ENCODE measurements at places on chromosomes 16 and 17.
A peak's percentile ranks its signal among the peaks of the same experiment; 100 is the strongest.

- DNase-seq, result peak; percentile 65
These were observed 10.2 kb upstream of the EEF2K start for GRCh38 chr16:22195695-22196558.

DNA sequence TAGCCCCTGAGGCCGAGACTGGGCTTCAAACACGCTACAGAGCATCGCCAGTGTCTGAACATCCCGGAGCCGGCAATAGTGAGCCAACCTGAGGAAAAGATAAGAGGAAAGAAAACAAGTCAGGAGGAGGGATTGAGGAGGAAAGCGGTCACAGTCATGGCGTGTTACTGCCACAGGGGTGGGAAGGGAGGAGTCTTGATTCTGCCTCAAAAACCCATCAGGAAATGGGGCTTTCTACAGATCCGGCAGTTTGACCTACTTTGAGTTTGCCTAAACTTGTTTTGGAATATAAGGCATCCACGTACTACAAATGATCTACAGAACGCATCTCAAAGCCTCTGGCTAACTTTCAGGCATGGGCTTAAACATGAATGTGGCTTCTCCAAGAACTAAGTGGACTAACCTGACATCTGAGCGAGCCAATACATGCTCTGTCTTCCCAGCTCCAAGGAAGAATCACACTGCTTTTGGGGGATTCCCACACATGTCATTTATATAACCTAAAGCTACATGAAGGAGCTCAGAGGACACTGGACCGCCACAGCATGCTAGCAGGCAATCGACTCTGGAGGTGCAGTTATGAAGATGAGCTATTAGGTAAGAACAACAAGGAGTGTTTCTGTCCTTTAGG lies 96.6 kb downstream of the WDR59 start:
- no peak for DNase-seq

DNA sequence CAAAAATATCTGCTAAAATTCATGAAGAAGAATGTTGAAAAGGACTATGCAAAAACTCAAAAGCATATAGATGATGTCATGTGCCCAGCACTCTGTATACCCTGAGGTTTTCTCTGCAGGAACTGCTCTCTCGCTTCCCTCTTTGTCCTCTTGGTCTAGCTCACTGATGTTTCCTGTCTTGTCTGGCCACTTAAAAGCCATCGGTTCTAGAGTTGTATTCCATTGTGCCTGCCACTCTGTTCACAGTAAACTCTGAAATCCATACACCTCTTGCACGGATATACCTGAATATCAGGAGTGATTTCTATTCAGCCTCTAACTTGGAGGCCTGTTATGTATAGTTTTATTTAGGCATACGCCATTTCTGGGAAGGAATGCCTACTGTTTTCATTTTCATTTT lies 101.0 kb upstream of the CNTNAP4 start:
- no peak for DNase-seq

GRCh38 chr16:20995711-20996110 lies 95.1 kb downstream of the LYRM1 start:
- DNase-seq, result no peak

GRCh38 chr16:74107795-74108610 lies 188.6 kb upstream of the PSMD7 start:
- no peak for DNase-seq

GRCh38 chr17:73956595-73957465 lies 246.6 kb upstream of the RPL38 start:
- DNase-seq, result no peak

DNA sequence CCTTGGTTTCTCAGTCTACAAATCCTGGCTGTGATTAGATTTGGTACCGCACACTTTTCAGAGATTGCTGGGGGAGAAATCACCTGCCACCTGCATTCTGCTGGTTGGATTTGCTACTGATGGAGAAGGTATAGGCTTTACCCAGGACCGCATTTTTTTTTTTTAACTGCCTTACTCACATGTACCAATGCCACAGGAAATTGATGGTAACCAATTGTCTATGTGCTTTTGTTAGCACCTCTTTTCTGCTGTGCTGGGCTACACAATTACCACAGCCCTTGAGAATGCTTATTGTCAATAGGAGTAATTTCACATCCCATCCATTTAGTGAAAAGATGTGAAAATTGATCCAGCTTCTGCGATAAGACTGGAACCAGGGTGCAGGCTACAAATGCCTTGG lies 74.4 kb upstream of the TANC2 start:
- no peak for DNase-seq

GRCh38 chr17:10757067-10757466 lies 27.2 kb upstream of the TMEM220 start:
- DNase-seq, result no peak

GRCh38 chr17:58192612-58193011 lies at the start of gene EPX:
Gene EPX, plus strand, starts transcription at chr17:58192726. Its CDS starts 121 bp downstream, at chr17:58192847.
- DNase-seq, result no peak

- no peak for DNase-seq
These were observed 117.6 kb upstream of the CACNG3 start for GRCh38 chr16:24138575-24138974.

DNA sequence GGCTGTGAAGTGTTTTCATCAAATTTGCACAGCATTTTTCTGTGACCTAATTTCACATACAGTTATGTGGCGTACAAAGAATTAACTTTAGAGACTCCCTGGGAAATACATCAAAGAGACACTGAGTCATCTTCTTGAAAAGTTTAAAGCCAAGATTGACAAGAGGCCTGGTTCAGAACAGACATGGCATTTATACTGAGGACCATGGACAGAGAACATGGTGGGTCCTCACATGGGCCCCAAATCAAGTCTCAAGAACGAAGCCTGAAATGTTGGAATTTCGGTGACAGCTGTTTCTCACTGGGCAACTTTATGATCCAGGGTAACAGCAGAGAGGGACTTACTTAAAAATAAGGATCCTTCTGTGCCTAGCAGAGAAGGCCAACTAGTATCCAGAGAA lies 311.5 kb upstream of the KCNJ16 start:
- no peak for DNase-seq

GRCh38 chr17:67449845-67450755 lies 73.0 kb downstream of the PITPNC1 start:
- DNase-seq, result no peak

- DNase-seq, result no peak
These were observed 22.6 kb downstream of the GJD3 start for GRCh38 chr17:40341808-40342503.

DNA sequence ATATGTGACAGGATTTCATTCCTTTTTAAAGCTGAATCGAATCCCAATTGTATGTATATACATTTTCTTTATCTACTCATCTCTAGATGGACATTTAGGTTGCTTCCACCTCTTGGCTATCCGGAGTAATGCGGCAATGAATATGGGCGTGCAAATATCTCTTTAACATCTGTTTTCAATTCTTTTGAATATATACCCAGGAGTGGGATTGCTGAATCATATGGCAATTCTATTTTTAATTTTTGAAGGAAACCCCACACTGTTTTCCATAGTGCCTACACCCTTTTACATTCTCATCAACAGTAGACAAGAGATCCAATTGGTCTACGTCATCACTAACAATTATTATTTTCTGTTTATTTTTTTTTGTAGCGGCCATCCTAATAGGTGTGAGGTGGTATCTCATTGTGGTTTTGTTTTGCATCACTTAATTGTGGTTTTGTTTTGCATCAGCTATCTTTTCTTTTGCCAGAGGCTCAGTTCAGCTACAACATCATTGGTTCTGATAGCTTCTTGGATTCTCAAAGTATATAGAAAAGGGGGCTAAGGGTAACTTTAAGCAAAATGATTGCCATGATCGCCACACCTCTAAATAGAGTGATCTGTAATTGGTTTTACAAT lies 25.6 kb upstream of the MAP2K6 start:
- no peak for DNase-seq

GRCh38 chr17:49028271-49028670 lies 31.1 kb downstream of the IGF2BP1 start:
- DNase-seq, result no peak

- no peak for DNase-seq
These were observed 351.1 kb downstream of the CA10 start for GRCh38 chr17:51807460-51807859.

GRCh38 chr16:79381603-79382042 lies 218.9 kb downstream of the MAF start:
- DNase-seq, result no peak

DNA sequence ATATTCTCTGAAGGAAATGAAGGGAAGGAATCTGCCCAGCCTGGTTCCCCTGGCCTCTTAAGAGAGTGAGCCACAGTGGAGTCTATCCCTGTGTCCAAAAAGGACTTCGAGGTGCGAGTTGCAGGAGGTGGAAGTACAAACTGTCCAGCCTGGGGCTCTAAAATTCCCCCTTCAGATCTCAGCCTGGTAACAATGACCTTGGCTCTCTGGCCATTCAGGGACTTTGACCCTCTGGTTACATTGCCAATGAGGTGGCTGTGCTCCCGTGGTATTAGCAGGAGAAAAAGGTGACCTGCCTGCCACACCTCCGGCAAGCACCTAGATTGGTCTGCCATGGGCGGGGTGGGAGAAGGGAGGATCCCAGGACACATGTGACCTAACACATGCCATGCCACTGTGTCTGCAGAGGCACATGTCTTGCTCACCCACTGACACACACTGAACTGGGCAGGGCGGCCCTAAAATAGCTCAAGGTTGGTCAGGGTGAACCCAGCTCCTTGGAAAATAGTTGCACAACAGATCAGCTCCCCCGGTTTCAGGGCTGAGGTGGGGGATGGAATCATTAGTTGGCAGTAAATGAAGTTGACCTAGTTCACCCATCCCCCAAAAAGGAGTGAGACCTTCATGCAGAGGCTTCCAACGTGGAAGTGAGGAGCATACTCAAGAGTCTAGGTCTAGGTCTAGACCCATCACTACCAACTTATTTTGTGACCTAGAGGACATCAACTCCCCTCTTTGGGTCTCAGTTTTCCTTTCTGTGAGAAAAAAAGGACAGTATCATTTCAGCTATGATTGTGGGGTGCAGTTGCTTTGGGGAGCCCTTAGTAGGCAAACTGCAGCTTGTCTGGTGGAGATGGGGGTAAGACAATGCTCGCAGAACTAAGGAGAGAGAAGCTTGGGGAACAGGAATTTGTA lies 2.2 kb downstream of the NR1D1 start:
- peak; percentile 70 for DNase-seq

- DNase-seq, result no peak
These were observed 1.7 kb upstream of the MRM1 start for GRCh38 chr17:36599546-36600250.

DNA sequence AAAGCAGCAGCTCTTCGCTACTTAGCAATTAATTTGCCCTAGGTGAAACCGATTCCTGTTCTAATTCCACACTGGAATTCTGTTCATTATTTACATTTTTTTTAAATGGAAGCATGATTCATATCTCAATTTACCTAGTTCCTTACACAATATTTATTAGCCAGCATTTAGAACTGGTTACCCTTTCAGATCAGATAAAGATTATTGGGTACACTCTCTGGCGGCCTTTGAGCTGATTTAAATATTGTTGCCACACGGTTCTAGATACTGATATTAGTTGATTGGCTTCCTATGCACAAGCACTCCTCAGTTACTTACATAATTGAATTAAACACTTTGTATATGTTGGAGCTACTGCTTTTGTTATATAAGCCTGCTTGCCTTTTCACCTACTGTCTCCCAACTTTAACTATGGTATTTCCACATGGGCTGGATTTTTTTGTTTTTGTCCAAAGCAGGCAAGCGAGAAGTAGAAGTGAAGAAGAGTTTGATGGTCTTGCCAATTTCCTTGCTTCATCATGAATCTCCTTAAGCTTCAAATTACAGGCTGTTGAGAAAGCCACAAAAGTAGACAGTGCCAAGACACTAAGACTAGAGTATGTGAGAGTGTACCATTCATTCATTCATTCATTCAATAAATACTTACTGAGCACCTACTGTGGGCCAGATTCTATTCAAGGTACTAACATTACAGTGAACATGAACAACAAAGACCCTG lies 3.9 kb upstream of the ALDH3A2 start:
- DNase-seq, result no peak

- DNase-seq, result peak; percentile 77
These were observed 67.4 kb downstream of the MED13 start for GRCh38 chr17:61997664-61998063.

DNA sequence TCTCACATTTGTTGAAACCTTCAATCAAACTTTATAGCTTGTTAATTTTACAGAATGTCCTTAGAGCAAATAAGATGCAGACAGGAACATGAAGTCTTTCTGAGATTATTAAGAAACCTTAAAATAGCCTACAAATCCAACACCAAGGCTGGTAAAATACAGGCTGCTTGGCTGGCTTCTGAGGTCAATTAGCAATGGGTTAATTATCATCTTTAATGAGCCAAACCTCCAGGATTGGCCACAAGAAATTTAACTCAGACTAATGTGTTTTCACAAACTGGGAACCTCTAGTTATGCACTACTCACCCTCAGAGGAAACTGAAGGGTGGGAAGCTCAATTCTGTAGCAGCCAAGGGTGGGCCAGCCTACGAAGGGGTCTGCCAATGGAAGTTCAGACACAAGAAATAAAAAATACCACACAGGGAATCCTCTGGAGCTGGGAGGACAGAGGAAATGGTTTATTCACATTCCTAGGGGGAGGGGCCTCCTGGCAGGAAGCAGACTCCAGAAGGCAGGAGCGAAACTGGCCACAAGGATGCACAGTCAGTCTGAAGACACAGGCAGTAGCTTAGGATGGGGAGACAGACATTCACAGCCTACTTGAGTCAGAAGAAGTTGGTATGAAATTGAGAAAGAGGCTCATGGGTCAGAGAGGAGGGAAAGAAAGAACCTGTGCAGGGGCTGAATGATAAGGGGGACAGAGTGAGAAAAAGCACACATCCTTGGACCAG lies 36.1 kb downstream of the HIC1 start:
- DNase-seq, result peak; percentile 89

DNA sequence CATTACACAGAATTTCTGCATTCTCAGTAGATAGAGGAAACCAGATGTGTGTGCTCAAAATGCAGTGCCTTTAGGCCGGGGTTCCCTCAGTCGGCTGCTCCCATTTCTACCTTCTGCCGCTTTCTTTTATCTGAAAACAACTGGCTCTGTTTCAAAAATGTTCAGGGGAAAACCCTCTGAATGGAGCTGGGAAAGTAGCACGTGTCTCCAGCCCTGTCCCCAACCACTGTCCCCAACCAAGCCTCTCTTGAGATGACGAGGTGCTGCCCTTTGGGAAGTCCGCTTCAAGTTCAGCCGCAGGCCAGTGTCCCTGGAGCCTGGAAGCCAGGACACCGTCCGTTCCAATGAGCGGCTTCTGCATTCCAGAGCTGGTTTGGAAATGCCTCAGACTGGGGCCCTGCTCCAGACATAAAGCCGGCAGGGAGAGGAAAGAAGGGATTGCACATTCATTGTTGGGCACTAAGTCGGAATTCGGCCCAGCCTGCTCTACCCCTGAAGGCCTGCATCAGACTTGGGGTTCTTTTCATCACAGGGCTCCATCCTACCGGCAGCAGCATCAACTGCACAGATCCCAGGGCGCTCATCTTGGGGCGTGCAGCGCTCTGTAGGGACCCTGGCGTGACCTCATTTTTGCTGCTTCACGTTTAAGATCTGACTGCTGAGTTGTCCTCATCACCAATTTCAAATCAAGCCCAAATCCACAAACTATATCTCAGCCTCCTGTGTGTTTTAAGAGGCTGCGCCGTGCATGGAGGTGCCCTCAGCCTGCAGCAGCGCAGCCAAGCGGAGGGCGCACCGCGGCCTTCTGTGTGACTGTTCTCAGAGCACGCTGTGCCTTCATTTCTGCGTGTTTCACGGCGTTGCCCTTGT lies 111.3 kb downstream of the BANP start:
- DNase-seq, result peak; percentile 49
